Lung (tissue), 17 donors: ENCODE measurements at places on chromosomes 12 and 14. TPM values are rescaled to one million over a fixed set of nuclear protein-coding genes. Genes with fewer than 3 reads are reported as not detected.

TSPAN19 gene
- 10.5 TPM for polyA plus RNA-seq

GRCh38 chr14:32190673-32191072 lies 11.2 kb upstream of the RNU6-7 start:
- DNase-seq, result no peak

DNA sequence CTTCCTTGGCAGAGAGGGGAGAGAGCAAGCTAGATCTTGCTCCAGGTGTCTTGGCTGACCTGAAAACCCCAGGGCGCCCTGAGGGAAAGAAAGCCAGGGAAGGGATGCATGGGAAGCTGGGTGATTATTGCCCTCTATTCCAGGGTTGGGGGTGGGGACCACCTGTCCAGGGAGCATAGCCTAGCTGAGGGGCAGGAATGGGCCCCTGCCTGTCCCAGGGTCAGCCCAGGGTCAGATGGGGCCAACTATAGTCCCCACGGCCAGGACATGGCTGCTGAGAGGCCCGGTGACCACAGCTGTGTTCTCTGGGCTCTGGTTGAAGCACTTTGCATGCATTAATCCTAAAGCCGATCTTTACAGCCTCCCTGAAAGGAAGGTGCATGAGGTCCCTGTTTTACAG lies 30.1 kb upstream of the ZFP36L1 start:
- no peak for DNase-seq

GRCh38 chr12:63882844-63883243 lies 38.3 kb downstream of the SRGAP1 start:
- DNase-seq, result peak; percentile 45

LRRC9 gene
- polyA plus RNA-seq, result 0.07 TPM

RD3L gene
- not detected for polyA plus RNA-seq

GRCh38 chr14:24857277-24857676 lies 192.7 kb downstream of the STXBP6 start:
- DNase-seq, result no peak

AQP6 gene
- polyA plus RNA-seq, result 0.03 TPM

- no peak for DNase-seq
Observed at GRCh38 chr14:99902925-99903324, 109.7 kb downstream of the EML1 start.

- DNase-seq, result no peak
Observed at GRCh38 chr12:4119157-4119761, 154.3 kb upstream of the CCND2 start.

TAS2R9 gene
- polyA plus RNA-seq, result not detected

DNA sequence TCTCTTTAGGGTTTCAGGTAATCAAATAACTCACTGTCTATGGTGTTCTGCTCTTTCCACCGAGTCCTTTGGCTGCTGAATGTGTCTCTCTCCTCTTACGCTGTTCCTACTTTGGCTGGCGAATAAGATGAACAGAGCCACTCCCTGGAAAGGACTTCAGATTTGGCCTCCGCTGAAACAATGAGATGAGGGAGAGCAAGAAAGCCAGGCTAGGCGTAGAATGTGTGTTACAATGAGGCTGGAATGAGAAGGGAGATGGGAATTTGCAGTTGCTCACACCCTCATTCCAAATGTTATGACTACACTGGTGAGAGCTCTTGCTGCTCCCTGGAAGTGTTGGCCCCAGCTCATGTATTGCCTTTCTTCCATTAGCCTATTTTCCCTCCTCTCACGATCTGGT lies at the start of gene MFAP5:
TSS of gene MFAP5 (minus strand) at position 234 of the 400 bp plus-strand sequence. CDS start 722 bp downstream, outside the sequence.
- DNase-seq, result no peak

GRCh38 chr14:100566119-100566518 lies 21.1 kb downstream of the BEGAIN start:
- no peak for DNase-seq

- no peak for DNase-seq
Observed at GRCh38 chr14:54919330-54919729, 16.7 kb upstream of the GCH1 start.

DNA sequence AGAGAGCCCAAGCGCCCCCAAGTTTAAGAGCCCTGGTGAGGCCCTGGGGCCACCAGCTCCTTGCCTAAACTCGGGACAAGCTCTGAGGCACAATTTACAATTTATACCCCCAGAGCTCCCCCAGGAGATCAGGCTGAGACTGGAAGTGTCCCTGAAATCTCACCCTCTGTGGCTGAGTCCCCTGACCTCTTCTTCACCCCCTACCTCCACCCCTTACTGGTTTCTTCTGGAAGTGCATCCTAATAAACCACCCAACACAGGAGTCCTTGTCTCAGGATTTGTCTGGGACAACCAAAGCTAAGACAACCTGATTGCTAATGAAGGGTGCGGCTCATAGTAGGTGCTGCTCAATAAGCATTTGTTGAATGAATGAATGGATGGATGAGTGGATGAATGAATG lies 206.4 kb downstream of the BCL11B start:
- DNase-seq, result no peak

RTL1 gene
- 0.02 TPM for polyA plus RNA-seq

GRCh38 chr12:51751661-51752060 lies 96.9 kb downstream of the FIGNL2 start:
- peak; percentile 81 for DNase-seq

PRICKLE1 gene
- polyA plus RNA-seq, result 2.9 TPM

DNA sequence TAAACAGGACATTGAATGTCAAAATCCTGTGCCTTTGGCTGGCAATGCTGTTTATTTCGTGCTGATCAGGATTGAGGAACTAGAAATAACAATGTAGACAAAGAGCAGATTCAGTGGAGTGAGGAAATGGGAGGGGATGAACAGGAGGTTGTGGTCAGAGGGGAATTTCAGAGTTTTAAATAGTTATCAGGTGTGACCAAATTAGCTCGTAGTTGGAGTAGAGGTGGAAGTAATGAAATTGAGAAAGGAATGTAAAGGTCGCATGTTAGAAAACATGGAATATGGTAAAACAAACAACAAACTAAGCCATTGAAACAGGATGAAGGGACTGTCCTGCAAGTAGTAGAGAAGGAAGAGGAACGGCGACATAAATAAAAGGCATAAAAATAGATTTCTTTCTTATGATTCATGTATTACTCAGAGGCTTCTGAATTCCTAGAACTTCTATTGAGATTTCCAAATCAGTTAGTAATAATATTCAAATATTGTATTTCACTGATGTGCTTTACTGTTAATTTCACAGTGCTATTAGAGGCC lies 9.5 kb upstream of the SAV1 start:
- DNase-seq, result no peak

GPR137C gene
- polyA plus RNA-seq, result 0.26 TPM

DNA sequence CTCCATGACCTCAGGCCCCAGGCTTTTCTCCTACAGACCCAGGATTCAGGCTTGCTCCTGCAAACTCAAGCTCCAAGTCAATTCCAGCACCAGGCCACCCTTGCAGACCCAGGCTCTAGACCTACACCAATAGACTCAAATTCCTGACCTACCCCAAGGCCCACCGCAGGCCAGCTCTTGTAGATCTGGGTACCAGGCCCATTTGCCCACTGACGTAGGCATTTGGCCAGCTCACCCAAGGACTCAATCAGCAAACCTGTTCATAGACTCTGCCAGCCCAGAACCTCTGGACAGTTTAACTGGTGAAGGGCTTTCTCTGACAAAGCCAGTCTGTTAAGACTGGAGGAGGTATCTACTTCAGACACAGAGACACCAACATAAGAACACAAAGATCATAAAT lies 52.3 kb downstream of the SPTSSA start:
- DNase-seq, result no peak

DNA sequence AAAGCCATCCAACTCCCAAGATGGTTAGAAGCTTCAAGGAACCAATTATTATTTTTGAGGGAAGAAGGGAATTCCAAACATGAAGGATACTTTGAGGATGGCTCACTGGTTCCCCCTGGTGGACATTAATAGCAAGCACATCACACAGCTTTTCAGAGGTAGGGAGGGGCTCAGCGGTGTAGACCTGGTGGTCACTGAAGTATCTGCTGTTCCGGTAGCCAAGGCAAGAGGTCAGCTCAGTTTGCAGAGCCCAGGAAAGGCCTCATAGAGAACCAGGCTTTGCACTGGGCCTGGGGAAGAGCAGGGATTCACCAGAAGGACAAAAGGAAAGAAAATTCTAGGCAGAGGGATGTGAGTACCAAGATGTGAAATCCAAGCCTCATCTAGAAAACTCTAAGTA lies 118.7 kb downstream of the KSR2 start:
- DNase-seq, result peak; percentile 31

GRCh38 chr14:64733899-64734298 lies 29.7 kb downstream of the PLEKHG3 start:
- no peak for DNase-seq

- DNase-seq, result no peak
Observed at GRCh38 chr12:39505023-39505422, 62.1 kb upstream of the KIF21A start.

- no peak for DNase-seq
Observed at GRCh38 chr14:101914083-101914482, 50.3 kb upstream of the DYNC1H1 start.

DNA sequence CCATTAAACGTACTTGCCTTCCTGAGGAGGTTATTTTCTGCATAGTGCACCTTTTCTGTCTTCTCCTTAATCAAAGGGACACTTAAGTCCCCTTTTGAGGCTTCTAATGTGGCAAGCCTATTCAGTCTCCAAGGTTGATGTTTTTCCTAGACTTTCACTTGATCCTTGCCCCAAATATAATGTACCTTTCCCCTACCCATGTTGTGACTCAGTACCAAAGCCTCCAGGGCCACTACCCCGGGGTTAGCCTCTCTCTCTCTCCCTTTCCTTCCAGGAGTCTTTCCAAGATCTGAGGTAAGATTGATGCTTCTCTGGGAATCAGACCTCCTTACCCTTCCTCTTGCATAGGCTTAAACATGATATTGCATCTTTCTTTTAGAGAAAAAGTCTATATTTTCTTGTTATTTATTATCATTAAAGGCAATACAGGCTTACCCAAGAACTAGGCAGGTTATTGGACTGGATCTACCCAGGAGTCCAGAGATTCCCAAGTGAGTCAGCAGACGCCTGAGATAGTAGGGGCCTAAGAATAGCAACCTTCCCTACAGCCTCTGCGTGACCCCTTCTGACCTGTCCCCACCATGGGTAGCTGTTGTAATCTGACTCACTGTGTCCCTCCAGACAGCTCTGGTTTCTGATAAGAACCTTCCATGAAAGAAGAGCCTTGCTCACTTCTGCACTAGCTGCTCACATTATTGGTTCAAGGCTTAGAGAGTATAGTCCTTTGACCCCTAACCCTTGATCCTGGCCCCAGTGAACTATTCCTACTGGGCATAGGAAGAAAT lies 172.9 kb downstream of the ZFP36L1 start:
- no peak for DNase-seq

PRPH gene
- 0.67 TPM for polyA plus RNA-seq

KRT80 gene
- 7.2 TPM for polyA plus RNA-seq

DNA sequence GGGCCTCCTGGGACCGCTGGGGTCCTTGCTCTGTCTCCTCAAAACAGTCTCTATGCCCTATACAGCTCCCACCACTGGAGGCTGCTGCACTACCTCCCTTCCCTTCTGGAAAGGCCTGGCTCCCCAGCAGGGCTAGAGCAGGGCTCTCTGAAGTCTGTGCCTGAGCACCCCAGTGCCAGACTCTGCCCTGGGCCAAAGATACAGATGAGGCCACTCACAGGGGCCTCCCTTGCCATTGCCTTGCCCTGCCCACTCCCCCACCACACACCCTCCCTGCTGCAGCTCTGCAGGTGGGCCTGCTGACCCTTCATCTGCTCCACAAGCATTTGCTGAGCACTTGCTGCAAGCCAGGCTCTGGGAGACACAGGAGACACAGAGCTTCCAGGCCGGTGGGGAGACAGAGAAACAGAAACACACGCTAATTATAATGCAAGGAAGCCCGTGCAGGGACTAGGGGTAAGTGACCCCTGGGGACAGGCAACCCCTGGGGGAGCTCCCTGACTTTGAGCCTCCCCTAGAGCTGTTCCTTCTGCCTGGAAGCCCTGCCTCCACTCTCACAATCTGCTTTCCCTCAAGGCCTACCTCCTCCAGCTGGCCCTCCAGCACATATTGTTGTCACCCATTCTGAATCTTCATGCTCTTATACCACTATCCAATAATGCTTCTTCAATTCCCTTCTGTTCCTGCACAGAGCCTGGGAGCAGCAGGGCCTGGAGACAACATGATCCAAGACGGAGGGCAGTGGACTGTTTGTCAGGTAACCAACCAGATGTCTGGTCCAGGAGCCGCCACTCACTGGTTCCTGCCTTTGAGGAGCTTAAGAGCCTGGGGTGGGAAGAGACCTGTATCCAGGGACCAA lies 32.6 kb upstream of the PNMA1 start:
- no peak for DNase-seq

ANKLE2 gene
- polyA plus RNA-seq, result 37.7 TPM

CCDC60 gene
- 2.3 TPM for polyA plus RNA-seq

MIP gene
- 0.08 TPM for polyA plus RNA-seq

DNA sequence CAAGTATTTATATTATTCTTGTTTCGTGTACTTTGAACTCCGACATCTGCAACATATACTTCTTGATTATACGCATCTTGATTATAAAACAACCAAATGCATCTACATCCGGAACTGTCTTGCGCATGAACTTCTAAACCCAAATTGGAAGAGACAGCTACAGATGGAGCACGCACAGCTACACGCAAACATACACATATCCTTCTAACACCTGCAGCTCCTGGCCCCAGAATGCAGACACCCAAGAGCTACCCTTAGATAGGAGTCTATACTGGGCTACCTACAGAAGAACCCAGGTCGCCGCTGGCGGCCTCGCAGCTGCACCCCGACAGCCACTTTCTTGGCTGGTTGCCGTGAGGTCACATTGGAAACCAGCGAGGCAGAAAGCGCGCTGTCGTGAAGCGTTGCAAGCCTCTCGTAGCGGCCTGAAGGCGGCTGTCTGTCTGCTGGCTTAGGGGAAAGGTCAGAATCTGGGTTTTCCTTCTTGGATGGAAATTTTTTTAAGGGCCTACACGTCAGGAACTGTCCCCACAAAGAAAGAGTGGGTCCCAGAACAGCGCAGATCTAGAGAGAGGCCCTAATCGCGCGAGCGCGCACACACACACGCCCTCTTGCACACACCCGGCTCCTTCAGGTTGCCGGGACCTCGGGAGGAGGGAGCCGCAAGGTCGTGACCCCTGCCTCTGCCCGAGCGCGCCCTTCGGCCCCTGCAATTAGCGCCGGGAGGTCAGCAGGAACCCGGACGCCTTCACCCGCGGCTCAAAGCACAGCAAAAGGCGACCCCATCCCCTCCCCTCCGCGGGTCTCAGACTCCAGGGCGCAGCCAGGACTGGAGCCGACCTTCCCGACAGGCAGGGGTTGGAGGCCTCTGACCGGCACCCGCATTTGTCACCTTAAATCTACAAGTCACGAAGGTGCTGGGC lies 17.0 kb downstream of the TBX3 start:
- DNase-seq, result peak; percentile 55

NGB gene
- polyA plus RNA-seq, result not detected

DNA sequence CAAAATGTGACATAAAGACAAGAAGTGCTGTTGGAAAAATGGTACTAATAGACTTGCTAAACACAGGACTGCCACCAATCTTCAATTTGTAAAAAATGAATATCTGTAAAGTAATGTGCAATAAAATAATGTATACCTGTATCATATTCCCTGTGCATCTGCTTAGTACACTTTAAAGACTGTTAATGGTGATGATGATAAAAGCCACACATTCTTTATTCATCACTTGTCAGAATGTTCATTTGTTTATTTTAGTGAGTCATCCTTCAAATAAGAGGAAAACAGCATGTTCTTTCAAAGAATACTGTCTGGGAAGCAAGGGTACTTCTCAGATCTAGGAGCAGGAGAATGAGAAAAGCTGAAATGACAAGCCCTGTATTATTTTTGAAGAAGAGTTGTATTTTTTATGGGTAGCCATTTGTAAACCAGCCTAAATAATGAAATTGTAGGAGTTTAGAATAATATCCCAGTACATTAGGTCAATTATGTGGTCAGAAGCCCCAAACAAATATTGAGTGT lies 78.3 kb upstream of the PSMA6 start:
- DNase-seq, result no peak

GRCh38 chr12:3744229-3744901 lies 8.5 kb downstream of the CRACR2A start:
- no peak for DNase-seq

ADAMTS20 gene
- polyA plus RNA-seq, result not detected
